ENCODE measurements at places on chromosomes 4 and X.

DNA sequence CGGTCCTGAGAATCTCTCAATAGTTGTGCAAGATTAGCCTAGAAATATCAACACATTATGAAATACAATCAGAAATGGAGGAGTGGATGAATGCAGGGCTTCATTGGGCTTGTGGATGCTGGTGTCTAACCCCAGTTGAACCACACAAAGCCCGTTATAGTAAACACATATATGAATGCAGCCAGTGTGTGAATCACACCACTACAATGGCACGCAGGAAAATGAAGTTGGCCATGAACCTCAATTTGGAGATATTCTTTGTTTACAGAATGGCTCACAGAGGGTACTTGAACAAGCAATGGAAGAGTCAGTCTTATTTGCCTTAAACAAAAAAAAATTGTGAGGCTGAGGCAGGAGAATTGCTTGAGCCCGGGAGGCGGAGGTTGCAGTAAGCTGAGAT, 57.8 kb downstream of the SOD3 start:
- no peak for DNase-seq

GRCh38 chr4:45120163-45120562, 393.8 kb upstream of the GNPDA2 start:
- DNase-seq, result no peak

- DNase-seq, result no peak
Observed at GRCh38 chrX:13793897-13794296, 23.0 kb downstream of the GPM6B start.

- DNase-seq, result no peak
Observed at GRCh38 chr4:110287130-110287529, 88.7 kb upstream of the ELOVL6 start.

DNA sequence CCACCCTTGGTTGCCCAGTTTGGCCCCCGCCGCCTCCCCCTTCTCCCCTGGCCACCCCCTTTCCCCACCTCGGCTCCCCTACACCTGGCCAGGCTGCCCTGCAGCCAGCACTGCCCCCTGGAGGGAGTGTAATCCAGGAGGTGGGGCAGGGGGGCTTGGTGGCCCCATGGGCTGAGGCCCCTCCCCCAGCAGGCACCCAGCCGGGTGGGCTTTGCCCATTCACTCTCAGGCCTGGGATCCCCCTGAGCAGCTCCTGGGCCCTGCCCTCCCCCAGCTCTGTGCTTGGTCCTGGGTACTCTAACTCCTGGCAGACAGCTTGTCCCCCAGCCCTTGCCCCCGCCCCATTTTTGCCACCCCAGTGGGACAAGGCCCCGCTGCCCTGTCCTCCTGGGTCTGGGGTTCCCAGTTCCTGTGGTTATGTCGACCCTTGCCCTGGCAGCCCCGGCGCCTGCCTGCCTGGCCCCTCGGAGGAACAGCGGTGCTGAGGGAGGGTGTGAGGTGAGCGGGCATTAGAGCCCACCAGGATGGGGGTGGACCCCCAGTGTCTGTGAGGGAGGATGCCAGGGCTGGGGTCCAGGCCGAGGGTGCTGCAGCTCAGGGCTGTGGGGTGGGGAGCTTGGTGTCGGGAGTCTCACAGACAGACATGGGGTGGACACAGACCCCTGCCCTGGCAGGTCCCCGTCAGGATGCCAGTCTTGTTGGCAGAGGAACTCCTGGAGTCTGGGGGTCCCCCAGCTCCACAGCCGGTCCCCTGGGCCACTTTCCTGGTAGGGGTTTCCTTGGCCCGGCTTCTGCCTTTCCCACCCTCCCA, 10.2 kb downstream of the NAT8L start:
- DNase-seq, result no peak

DNA sequence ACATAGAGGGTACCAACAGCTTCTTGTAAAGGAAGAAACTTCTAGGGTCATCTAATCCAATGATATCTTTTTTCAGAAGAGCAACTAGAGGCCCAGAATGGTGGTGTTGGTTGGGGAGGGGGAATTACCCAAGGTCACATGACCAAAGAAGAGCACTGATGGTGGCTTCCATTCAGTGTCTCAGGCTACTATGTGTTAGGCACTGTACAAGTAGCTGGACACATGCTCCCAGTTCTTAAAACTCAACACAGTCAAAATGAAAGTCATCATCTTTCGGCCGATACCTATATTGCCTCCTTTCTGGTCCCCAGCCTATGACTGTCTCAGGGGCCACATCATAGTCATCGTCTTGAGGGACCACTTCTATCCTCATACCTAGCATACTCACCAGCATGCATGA, 88.1 kb downstream of the ARHGAP6 start:
- no peak for DNase-seq

DNA sequence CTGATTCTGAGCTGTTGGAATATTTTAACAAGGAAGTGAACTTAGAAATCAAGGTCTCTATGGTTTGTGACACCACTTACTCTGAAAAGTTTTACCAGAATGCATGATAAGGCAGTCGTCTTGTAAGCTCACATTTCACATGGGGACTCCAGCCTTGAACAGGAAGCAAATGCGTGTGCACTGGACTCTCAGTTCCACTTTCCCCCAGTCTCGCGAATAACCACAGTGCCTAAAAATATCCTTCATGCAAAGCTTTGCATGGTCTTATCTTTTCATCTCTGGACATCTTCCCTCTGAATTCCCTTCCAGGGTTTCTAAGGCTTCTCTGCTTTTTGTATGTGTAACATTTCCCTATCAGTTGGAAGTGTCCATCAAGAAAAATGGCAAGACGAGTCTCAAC, 581.8 kb downstream of the NLGN4X start:
- DNase-seq, result no peak

GRCh38 chrX:13803116-13803515, 13.8 kb downstream of the GPM6B start:
- no peak for DNase-seq

GRCh38 chrX:39674490-39675161, 423.1 kb downstream of the BCOR start:
- no peak for DNase-seq

DNA sequence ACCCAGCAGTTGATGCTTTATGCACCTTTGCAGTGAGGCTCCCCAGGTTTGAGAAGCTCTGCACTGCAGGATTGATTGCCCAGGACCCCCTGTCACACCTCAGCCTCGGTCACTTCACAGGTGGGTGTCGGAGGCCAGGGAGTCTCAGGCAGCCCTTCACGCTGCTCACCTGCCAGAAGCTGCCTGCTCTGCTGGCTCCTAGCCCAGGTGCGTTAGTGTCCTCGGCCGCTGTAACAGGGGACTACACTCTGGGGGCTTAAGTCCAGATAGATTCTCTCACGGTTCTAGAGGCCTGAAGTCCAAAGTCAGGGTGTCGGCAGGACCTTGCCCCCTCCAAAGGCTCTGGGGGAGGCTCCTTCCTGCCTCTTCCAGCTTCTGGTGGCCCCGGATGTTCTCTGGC, 79.9 kb downstream of the CPZ start:
- DNase-seq, result no peak

- DNase-seq, result no peak
Observed at GRCh38 chr4:161376275-161376674, 787.5 kb downstream of the FSTL5 start.

DNA sequence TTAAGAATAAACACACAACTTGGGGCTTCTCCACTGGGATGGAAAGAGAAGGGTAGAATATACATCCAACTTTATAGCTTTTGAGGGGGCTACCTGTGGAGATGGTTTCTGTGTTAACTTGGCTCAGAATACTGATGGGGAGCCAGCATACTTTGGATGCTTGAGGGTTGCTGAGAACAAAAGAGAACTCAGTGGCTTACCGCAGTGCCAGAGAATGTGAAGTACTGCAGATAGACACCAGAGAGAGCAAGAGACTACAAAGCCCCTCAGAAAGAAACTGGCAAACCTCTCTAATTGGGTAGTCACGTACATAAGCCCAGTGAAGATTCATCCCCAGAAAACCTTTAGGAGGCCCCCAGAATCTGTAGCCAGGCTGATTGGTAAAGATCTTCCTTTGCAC, 214.4 kb downstream of the DCHS2 start:
- DNase-seq, result no peak

DNA sequence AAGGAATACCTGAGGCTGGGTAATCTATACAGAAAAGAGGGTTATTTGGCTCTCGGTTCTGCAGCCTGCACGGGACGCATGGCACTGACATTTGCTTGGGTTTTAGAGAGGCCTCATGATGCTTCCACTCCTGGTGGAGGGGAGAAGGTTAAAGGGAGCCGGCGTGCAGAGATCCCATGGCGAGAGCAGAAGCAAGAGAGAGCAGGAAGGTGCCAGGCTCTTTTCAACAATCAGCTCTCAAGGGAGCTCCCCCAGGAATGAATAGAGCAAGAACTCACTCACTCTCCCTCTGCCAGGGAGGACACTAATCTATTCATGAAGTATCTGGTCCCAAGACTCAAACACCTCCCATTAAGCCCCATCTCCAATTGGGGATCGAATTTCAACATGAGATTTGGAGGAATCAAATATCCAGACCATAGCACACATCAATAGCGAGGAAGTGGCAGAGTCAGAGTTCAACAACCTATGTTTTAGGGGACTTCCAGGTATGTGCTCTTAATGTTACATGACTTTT, 109.8 kb downstream of the SORBS2 start:
- DNase-seq, result no peak

GRCh38 chrX:74449322-74449936, 28.1 kb downstream of the SLC16A2 start:
- no peak for DNase-seq

Data from activated CD8-positive, alpha-beta memory T cell treated with anti-CD3 and anti-CD28 coated beads for 1 hour (primary cell).